ENCODE measurements at places on chromosomes 1 and 21.

- no peak for DNase-seq
Observed at GRCh38 chr1:163981500-163982030, 577.4 kb upstream of the PBX1 start.

DNA sequence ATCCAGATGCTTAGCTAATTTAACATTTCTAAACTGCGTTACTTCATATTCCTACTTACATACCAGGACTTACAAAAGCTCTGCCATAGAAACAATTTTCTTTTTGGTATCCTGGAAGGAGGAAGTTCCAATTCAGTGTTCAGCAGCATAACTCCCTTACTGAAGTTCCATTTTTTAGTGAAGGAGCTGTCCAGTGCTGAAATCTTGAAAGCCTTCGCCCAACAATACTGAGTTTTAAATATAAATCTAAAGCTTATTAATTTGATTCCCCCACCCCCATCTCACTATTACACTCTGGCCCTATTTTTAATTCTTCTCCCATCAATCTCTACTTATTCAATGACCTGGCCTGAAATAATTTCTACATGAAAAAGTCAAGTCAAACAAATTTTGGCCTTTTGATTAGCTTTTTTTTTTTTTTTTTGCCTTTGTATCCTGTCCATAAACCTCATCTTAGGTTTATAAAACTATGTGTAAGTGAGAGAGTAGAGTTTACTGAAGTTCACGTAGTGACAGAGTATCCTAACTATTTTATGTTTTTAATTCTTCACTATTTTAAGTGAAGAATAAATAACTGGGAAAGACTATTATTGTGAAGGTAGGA lies 323.0 kb upstream of the PLD5 start:
- DNase-seq: no peak

DNA sequence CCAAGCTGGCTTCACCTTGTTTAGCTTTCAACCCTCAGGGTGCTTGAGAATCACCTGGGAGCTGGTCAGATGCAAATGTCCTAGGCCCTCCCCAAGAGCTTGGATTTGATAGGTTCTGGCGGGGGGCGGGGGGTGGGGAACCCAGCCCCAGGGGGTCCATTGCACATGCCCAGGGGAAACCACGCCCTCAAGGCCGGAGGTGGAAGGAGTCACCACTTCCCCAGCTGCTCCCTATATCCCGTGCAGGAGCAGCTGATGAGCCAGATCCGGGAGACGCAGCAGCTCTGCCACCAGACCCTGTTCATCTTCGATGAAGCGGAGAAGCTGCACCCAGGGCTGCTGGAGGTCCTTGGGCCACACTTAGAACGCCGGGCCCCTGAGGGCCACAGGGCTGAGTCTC lies 5.8 kb downstream of the TOR3A start:
- DNase-seq: peak; percentile 36

DNA sequence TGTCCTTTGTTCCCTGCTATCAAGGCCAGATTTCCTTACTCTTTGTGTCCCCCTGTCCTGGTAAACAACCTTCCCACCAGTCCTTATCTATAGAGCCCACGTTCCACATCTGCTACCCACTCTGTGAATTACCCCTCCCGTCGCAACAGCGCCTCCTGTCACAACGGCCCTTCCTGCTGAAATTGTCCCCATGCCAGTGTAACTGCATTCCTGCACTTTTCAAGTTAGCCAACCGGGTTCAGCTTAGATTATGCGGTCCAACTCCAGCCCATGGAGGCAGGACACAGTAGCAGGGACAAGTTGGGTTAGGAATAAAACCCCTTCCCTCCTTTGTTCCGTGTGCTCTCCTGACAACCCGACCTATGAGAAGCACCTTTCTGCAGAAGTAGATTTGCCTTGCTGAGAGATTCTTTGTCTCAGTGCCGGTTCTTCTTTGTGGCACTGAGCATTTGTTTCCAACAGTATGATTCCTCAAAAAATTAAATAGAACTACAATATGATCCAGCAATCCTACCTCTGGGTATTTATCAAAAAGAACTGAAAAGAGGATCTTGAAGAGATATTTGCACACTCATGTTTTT lies 180.3 kb downstream of the PTBP2 start:
- DNase-seq: no peak

DNA sequence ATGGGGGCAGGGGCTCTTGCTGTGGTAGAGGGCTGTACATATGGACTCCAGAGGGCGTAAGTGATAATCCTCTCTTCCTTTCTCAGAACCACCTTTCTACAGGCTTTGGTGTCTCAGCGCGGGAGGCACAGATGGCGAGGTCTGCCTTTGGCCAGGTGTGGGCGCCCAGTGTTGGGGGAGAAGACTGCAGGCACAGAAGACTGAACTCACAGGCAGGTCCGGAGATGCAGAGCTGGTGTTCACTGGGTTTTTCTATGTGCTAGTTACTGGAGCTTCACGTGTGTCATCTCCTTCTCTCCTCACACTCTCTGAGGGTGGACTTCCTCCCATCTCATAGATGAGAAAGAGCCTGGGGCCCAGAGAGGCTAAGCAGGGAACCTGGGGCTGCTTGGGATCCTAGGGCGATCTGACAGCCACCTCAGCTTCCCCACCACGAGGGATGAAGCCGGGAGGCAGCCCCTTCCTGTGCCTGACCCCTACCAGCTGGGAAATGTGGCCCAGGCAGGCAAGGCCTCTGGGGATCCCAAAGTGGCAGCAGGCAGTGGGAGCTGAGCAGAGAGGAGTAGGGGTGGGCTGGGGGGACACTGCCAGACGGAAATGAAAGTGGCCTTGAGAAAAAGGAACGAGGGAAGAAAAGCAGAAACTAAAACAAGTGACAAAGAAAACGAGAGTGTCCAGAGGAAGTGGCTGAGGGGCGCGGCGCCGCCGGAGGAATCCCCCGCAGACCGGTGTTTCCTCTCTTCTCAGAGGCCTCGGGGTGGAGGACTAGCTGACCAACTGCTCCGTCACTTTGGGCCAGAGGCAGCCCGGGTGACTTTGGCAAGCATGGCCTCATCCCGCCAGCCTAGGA lies 191.6 kb downstream of the HIVEP3 start:
- DNase-seq: peak; percentile 71
